Jurkat, Clone E6-1 (cell line): ENCODE measurements at places on chromosomes 13 and 19.

DNA sequence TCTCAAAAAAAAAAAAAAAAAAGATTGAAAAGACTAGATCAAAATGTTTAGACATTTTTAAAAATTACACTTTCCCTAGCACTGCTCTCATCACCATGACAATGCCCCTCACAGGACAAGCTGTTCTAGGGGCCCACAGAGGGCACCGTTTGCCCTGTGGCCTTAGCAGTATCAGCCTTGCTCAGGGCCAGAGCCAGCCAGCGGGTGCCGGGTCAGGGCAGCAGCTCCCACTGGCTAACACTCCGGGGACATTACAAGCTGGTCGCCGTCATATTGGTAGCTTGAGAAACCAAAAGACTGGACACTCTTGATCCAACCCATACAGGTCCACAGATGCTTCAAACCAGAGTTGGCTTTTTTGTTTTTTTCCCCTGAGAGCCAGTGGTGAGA is 18.0 kb downstream of the CAPN12 start:
- DNase-seq: no peak

DNA sequence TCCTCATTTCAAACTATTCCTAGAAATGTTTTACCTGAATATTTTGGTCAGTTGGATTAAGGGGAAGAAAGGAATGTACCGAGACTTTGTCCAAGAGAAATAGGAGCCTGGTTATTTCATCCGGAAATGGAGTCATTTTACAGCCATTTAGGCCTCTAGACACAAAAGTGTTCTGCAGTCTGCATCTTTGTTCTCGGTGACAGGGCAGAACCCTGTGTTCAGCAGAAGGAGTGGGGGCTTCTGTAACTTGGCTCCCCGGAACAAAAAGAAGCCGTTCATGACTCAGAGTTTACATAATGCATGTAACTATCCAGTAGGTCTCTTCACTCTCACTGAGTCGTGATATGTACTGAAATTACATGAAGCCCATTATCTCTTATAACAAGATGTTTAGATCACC is 21.6 kb upstream of the FNDC3A start:
- no peak for DNase-seq

DNA sequence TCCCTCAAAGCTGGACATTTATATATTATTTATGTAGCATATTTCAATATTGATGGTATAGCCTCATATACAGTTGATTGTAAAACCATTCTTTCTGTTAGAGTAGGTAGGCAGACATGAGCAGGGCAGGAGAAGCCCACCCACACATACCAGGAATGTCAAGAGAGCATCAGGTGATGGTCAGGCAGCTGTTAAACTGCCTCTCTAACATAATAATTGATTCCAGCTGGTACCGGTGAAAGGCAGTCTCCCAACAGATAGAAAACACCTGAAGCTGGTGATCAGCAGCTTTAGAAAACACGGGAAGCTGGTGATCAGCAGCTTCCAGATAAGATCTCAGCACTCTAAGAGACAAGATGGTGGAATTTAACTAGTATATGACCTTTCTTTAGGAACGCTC is 132.9 kb downstream of the SLITRK6 start:
- DNase-seq: no peak

- no peak for DNase-seq
These were observed 703 bp upstream of the FBL start for GRCh38 chr19:39846678-39847486.
